ENCODE measurements at places on chromosomes 12 and 14.

DNA sequence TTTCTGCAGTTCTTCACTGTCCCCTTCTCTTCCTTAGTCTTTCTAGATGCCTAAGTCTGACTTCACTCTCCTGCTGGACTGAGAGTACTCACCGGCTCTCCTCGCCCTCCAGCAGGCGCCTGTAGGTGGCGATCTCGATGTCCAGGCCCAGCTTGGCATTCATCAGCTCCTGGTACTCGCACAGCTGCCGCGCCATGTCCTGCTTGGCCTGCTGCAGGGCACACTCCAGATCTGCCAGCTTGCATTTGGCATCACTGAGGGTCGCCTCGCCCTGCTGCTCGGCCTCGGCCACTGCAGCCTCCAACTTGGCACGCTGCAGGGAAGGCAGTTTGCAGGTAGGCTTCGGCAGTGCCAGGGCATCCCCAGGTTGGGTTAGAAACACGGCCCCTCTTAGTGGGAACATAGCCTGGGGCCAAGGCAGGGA is 5.2 kb downstream of the KRT84 start:
- peak; percentile 62 for DNase-seq

- no peak for DNase-seq
Observed at GRCh38 chr14:36852981-36853691, 191.5 kb downstream of the PAX9 start.

DNA sequence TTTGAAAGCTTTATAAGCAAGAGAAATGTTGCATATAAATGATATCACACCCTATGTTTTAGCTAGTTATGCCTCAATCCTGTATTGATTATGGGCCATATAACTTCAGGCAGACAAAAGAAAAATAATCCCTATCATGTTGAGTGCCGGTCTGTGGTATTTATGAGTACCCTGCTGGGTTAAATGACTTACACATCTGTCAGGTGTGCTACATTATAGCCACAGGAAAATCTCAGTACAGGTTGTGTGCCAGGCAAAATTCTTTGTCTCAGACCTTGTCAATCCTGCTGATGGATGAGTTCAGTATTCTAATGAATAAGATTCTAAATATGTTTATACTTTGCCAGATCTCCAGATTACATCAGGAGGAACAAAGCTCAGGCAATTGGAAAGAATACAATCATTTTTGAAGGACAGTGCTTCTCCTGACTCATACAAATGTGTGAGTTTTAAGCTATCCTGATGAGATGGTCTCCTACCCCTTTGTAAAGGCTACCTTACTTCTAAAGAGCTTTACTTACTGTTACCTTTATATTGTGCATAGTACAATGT is 109.8 kb upstream of the FOXG1 start:
- no peak for DNase-seq

- peak; percentile 6 for DNase-seq
Observed at GRCh38 chr14:102986810-102987579, 64.5 kb downstream of the AMN start.

DNA sequence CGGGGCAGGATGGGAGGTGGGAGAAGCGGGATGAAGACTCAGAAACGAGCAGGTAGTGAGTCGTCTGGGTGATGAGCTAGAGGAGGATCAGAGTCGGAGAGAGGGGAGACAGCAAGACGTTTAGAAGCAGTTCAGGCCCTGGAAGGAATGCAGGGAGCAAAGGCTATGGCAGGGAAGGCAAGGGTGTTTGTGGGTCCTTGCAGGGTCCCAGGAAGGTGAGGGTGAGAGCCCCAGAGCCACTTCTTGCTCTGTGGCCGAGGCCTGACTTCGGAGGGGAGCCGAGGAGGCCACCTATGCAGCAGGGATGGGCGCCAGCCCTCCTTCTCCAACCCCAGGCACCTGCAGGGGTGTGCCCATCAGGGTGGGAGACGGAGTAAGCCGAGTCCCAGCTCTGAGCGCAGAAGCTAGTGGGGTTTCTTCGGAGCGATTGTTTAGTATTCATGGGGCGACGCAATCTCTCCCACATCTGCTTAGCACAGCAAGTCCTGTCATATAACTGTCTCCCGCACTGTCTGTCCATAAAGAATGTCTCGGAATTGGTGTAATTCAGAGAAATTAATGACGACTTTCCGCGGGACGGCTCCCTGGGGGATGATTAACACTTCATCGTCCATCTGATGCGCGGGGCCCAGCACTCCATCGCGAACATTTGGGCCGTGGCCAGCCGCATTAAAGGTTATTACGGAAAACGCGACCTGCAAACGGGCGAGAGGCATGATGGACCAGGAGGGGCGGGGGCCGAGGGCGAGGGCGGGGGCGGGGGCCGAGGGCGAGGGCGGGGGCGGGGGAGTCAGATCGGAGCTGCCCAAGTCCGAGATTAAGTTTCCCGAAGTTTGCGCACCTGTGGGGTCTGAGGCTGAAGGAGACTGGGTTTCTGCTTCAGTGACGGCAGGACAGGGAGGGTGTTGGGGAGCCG is 12.2 kb upstream of the CALCOCO1 start:
- peak; percentile 37 for DNase-seq

- DNase-seq: no peak
Observed at GRCh38 chr12:128994856-128995255, 141.6 kb downstream of the GLT1D1 start.

DNA sequence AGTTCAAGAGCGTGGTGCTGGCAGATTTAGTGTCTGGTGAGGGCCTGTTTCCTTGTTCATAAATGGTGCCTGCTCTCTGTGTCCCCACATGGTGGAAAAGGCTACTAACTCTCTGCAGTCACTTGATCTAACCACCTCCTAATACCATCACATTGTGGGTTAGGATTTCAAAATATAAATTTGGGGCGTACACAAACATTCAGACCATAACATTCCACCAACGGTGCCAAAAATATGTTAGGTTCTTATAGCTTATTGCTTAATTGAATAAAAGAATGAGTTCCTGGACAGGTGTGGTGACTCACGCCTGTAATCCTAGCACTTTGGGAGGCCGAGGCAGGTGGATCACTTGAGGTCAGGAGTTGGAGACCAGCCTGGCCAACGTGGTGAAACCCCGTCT is 3.4 kb upstream of the DYRK2 start:
- no peak for DNase-seq

- DNase-seq: no peak
Observed at GRCh38 chr14:94367347-94368242, 20.8 kb downstream of the SERPINA1 start.

DNA sequence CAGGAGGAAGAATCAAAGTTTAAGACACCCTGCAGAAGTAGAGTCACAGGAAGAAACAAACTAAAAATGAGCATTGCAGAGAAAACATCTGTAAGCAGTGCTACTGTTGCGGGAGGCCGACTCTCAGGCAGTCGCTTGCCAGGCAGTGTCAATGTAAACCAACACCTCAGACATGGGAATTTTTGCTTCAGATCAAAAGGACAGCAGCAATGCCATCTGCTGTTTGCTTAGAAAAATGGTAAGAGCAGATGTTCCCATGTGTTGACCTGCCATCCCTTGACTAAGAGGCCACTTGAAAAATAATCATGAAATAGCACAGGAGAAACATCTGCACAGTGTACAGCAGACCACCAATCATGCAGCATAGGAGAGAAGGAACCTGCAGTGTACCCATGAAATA is 196.6 kb downstream of the SLC25A21 start:
- DNase-seq: no peak

DNA sequence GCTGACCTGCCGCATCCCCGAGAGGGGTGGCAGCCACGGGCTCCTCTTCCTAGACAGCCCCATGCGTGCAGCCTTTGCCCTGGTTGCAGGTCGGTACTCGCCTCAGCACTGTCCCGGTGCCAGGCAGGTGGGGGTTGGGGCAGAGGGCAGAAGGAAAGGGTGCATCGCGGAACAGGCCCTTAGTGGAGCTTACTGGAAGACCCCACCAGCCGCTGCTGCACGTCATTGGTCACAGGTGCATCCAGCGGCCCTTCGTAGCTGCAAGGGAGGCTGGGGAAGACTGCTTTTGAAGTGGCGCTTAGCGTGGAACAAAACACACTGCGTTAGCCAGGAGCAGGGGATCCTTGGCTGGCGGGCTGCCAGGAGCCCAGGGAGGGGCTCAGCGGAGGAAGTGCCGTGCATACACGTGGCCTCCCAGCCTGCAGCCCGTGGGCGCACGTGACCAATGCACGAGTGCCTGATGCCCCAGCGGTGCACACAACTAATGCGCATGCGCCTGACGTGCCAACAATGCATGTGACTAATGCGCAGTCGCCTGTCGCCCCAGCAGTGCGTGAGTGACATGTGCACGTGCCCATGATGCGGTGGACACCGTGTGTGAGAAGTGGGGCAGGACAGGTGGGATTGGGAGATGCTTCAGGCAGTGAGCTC is 5.0 kb upstream of the EP400 start:
- no peak for DNase-seq

GRCh38 chr14:35821564-35822411 is 4.3 kb upstream of the BRMS1L start:
- DNase-seq: peak; percentile 57

Measured in HAP-1 (cell line).